ENCODE measurements at places on chromosomes 13 and 19.

- DNase-seq: no peak
Observed at GRCh38 chr19:18329035-18329376, 6.1 kb upstream of the LSM4 start.

GRCh38 chr13:35789335-35790165 lies 313.1 kb upstream of the MAB21L1 start:
- DNase-seq: no peak

GRCh38 chr13:44110091-44110621 lies 230.5 kb downstream of the LACC1 start:
- no peak for DNase-seq

DNA sequence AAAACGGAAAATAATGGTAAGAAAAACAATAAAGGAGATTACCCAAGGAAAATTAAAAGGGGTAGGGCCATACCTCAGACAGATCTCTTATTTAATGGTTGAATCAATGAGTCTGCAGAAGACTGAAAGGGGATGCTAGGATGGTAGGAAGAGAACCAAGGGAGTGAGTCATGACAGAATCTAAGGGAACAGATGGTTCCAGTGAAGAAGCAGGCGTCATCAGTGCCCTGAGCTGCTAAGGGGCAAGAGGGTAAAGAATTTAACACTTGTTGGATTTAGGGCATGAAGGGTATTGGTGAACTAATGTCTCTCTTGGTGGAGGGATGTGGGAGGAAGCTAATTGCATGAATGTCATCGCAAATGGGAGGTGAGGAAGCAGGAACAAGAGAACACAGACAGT lies 329.2 kb upstream of the TSHZ3 start:
- no peak for DNase-seq

DNA sequence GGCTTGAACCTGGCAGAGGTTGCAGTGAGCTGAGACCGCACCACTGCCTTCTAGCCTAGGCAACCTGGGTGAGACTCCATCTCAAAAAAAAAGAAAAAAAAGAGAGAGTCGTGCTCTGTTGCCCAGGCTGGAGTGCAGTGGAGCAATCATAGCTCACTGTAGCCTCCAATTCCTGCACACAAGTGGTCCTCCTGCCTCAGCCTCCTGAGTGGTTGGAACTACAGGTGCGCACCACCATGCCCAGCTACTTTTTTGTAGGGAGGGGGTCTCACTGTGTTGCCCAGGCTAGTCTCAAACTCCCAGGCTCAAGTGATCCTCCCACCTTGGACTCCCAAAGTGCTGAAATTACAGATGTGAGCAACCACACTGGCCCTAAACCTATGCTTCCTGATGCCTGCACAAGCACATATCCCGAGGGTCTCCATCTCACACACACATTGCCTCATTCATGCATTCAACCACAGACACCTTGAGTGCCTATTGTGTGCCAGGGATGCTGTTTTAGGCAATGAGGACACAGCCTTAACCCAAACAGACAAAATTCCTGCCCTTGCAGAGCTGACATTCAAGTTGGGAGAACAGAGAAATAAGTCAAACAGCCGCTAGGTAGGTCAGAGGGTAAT lies 2.2 kb downstream of the ANGPTL6 start:
- DNase-seq: no peak

DNA sequence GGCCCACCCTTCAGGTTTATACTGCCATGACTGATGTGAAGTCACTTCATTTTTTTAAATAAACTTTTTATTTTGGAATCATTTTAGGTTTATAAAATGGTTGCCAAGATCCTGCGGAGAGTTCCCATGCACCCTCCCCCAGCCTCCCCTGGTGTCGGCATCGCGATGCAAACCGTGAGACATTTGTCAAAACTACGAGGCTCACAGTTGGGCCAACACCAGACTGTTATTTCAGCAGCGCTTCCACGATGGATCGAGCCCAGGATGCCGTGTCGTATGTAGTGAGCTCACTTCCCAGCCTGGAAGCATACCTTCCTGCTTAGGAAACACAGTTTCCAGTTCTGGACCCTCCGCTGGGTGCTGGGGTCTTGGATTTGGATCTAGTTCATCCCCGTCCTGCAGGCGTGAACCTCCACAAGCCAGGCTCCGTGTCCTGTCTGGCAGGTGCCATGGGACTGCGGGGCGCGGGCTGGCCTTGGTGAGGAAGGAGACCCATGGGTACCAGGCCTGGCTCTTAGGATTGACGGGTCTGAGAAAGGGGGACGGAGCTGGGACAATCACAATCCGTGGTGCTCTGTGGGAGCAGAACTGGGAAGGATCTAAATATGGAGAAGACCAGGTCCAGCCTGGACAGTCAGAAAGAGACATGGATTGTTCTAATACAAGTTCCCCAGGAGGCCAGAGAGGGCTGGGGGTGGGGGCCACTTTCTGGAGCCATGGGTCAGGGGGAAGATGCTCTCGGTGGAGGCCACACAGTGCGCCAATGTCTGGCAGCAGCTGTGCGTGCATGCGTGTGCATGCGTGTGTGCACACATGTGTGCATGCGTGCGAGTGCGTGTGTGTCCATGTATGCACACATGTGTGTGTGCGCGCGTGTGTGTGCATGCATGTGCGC lies 2.4 kb upstream of the SBK2 start:
- no peak for DNase-seq

DNA sequence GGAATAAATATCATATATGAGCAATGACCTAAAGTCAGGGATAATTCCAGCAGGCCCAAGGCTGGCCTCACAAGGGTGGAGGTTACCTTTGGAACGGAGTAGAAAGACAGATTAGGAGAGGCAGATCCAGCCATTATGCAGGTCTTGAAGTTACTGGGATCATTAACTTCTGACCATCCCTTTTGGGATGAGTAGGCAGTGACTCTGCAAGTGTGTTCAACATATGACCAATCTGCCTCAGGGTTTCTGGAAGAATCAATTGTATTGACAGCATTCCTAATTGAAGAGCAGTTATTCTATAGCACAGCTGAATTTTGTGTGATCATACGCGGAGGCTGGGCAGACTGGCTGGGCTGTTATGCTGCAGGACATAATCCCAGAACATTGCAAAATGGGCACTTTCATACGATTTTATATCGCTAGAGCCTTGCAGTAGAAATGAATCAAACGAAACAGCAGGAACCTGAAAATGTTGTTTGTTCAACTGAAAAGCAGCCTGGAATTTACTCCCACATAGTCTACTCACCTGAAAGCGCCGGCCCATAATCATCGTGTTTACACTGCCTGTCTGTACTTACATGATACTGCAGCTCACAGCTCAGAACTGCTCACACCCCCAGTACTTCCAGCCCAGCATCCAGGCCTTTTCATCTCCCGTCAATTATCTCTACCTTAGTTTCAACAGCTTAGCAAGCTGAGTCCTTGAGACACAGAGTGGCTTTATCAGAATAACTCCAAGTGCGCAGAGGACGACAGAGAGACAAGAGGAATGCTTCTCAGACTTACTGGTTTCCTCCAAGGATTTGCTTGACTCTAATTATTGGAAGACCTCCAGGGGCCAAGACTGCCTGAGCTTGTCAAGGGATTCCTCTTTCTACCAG lies 556.1 kb downstream of the EFNB2 start:
- no peak for DNase-seq

- DNase-seq: no peak
Observed at GRCh38 chr13:110476220-110476617, 85.3 kb downstream of the RAB20 start.

DNA sequence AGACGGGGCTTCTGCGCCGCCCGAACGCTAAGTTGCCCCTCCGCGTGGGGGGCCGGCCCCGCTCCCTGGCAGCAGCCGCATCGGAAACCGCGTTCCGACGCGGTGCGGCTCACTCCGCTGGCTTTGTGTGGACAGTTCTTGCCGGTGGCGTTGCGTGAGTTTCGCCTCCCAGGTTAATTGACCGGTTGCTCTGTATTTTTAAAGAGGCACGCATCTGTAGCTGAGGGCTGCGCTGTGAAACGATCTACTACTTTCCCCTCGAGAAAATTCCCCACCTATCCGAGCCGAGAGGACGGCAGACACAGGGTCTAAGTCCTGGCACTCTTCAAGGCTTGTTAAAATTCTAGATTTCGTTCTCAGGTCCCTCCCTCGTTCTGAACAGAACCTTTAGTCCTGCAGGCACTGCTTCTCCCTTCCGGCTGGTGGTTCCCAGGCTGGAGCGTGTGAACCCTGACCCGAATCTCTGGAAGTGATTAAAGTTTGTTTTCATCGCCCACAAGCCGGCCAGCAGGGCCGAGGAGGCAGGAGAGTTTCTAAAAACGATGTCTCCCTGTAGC lies 933 bp downstream of the ARHGEF7 start:
- DNase-seq: no peak

- DNase-seq: peak; percentile 21
Observed at GRCh38 chr19:5623397-5624017, 624 bp downstream of the SAFB start.

- no peak for DNase-seq
Observed at GRCh38 chr13:112792511-112792910, 102.7 kb downstream of the ATP11A start.

- no peak for DNase-seq
Observed at GRCh38 chr13:84192125-84192524, 309.9 kb upstream of the SLITRK1 start.

All from CD4-positive, alpha-beta T cell treated with Interferon alpha-2 for 1 hour (primary cell).